B cell (primary cell): ENCODE measurements at places on chromosomes 5 and 9.

DNA sequence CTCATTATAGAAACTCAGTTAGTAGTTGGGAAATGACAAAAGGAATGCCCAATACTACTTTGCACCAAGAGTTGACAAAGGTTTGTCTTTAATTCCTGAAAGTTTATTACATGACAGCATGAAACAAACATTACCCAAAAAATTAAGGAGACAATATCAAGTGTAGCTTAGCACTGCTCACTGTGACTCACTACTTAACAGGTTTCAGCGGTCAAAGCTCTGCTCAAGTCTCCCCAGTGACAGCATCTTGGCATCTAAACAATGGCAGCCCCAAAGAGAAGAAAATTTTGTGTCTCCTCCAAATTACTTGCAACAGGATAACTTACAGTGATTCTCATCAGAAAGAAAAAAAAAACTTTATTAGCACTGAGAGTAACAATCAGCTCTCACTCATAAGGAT, 1030.2 kb downstream of the EFNA5 start:
- no peak for DNase-seq

DNA sequence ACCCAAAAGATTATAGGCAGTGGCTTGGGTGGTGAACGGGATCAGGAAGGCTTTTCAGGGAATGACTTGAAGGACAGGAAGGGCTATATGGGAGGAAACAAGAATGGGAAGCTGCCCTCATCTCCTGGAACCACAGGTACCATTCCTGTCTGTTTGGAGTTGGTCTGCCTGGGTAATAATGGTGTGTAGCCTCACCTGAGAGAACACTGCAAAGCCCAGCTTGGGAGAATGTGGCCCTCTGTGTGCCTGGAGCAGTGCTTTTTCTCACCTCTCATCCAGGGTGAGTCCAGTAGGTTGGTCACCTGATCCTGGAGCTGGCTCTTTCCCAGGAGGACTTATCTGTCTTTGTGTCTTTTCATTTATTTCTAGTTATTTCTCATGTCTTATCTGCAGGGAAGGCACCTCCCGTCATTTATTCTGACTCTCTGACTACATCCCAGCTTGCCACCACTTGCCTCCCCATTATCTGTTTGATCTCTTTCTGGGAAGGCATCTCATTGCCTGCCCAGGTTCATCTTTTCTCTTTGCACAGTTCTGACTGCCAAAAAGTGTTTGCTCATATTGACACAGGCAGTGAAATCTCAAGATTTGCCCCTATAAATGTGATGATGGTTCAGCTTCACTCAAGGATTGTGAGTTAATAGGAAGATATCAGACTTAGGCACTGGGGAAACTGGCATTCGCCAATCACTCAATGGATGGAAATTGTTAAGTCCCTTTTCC, 22.5 kb upstream of the OR2S2 start:
- DNase-seq = no peak

DNA sequence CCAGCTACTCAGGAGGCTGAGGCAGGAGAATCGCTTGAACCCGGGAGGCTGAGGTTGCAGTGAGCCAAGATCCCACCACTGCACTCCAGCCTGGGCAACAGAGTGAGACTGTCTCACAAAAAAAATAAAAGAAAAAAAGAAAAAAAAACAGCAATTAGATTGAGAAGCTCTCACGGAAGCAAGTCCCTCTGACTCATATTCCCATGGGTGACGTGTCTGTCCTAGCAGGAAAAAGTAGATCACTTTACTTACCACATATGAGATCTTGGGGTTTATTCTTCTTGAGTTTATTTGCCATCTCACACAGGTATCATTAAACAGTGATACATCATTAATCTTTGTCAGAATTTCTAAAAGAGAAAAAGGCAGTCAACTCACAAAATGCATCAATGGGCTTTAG, 62.6 kb downstream of the SUSD1 start:
- no peak for DNase-seq

DNA sequence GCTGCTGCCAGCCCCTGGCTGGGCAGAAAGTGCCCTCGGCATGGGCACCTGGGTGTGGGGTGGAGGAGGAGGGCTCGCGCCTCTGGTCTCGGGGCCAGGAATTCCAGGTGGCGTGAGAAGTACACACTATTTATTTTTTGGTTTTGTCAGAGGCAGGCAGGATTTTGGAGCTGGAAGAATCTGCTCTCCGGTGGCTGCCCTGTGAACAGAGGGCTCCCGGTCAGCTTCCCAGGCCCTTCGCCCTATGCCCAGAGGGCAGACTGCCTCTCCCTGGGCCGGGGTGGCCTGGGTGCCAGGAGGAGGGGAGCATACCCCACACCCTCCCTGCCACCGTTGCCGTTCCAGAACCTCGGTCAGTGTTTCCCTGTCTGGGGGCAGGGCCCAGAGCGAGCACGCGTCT, 8.3 kb downstream of the DOLPP1 start:
- DNase-seq = no peak

DNA sequence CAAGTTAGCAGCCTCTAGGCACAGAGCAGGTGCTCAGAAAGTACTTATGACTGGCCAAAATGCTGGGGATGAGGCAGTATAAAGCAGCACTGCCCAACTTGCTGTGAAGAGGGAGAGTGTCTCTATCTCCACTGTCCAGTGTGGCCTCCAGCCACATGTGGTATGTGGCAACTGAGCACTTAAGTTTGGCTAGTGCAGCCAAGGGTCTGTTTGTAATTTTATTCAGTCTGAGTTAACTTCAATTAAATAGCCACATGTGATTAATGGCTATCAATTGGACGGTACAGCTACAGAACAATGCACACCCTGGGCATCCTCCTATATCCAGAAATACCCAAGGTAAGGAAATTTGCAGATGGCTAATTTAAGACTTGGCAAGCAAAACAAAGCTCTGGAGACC, 26.9 kb downstream of the ROR2 start:
- DNase-seq = no peak

GRCh38 chr5:172931001-172931536, 28.2 kb upstream of the RPL26L1 start:
- DNase-seq = no peak

- no peak for DNase-seq
These were observed 126.4 kb downstream of the CRB2 start for GRCh38 chr9:123482295-123482968.
